ENCODE measurements at places on chromosomes 1 and 21.

- peak; percentile 79 for DNase-seq
These were observed 592 bp downstream of the ZNF692 start for GRCh38 chr1:248858096-248858890.

- DNase-seq: no peak
These were observed 18.0 kb upstream of the ETV3L start for GRCh38 chr1:157117527-157118057.

DNA sequence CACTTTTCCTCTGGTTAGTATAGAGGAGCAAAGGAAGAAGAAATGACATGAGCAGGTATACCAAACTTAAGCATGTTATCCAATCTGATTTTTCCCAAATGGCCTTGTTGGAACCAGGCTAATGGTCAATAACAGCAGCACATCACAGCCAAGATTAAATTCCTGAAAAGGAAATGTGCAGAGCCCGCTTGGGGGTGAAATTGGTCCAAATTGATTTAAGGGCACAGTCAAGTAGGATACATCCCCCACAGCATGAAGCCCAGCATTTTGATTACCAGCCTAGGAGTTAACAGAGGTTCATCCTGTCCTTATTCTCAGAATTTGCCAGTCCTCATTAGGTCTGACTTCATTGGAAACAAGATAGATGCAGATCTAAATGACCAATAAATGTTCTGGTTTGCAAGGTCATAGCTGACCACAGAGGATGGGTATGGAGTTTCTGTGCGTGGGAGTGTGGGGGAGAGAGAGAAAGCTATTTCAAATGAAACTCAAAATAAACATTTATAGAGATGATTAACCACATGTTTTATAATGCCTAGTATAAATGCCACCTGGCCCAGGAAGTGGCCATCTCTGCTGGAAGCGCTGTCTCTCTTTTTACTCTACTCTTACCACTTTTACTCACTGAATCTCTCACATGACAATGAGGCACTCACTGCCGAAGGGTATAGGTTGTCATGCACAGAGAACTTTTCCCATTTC is 38.7 kb downstream of the RGS5 start:
- DNase-seq: peak; percentile 89

- DNase-seq: peak; percentile 98
These were observed 30.9 kb upstream of the UBE2U start for GRCh38 chr1:64172458-64172983.

GRCh38 chr1:48109390-48110013 is 112.3 kb upstream of the TRABD2B start:
- DNase-seq: peak; percentile 55

DNA sequence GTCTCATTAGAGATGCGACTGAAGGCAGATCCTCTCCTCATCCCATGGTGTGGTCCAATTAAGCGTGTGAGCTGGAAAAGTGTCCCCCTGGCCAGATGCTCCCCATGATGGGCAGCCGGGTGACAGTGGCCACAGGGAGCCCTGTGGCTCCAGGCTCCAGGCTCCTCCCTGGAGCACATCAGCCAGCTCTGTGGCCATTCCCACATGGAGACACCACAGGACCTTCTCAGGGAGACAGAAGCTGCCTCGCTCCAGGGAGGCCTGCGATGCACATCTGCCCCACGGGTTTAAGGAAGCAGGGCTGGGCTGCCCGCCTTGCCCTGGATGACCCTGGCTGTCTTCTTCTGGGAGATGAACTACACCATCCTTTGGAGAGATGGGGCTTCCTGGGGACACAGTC is 99.9 kb upstream of the TLR5 start:
- DNase-seq: no peak

DNA sequence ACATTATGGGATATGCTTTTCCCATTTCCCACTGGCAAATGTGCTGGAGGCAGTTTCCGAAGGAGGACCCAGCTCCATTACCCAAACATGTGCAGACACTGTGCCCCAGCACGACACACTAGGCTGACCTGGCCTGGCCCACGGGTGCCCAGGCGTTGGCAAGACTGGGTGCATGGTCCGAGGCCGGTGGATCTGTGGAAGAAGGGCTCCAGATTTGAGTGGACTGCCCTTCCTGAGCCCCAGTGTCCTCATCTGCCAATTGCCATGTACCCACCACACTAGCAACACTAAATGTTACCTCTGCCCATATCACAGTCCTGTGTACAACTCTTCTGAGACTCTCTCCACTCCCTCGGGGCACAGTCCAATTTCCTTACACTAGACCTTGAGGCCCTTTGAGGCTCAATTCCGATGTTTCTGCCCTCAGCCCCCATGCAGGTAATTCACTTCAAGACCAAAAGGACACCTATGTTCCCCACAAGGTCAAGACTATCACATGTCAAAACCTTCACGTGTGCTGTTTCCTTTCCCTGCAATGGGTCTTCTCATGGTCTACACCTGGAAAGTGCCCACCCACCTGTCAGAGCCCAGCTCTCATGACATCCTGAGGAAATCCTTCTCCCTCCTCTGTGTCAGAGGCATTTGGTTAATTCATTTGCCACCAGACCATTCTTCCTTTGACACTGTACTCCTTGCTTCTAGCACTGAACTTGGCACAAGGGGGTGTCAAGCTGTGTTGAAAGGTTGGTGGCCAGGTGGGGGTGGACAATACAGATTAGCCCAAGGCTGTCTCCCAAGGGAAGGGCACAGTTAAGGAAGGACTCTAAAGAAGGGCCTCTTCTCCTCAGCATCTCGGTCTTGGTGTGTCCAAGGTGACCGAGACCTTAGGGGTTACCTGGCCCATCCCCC is 124.9 kb downstream of the DMRTB1 start:
- no peak for DNase-seq

DNA sequence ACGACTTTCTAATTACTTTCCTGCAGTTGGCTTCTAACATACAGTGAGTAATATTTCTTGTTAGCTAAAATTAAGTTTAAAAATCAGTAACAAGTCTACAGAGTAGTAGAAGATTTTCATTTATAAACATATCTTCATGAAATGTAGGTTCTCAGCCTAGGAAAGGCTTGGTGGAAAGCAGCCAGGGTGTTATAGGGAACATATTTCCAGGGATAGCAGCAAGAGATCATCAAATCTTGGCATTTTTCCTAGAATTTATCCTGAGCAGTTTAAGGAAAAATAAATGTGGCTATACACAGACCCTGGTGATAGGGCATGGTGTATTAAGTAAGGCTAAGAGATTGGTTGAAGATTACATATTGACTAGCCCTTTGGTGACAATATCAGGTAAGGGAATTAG is 203.5 kb upstream of the NEGR1 start:
- DNase-seq: no peak

DNA sequence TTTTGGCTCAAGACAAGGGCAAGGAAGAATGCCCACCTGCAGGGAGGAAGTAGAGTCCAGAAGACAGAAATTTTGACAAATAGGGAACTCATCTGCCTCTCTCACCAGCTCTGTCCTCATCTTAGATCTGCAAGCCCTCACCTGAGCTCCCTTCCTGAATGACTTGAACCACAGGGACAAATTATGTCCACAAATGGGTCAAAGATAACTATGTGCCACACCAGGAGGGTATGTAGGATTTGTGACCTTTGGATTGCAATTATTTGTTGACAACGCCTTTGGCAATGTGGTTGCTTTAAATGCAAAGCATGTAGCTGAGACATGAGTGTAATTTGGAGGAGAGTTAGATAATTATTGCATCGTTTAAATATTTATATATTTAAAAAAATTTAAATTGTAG is 79.5 kb downstream of the GRIK1 start:
- peak; percentile 45 for DNase-seq

DNA sequence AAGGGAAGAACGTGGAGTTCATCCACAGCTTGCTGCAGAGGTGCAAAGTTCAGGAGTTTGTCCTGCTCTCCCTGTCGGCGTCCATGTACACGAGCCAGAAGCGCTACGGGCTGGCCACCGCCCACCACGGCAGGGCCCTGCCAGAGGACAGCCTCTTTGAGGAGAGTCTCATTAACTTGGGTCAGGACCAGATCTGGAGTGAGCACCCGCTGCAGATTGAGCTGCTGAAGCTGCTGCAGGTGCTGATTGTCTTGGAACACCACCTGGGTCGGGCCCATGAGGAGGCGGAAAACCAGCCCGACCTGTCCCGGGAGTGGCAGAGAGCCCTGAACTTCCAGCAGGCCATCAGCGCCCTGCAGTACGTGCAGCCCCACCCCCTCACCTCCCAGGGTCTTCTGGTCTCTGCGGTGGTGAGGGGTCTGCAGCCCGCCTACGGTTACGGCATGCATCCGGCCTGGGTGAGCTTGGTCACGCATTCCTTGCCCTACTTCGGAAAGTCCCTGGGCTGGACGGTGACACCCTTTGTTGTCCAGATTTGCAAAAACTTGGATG is 73.8 kb upstream of the MORC3 start:
- no peak for DNase-seq

GRCh38 chr1:182563095-182563494 is 26.0 kb downstream of the RNASEL start:
- DNase-seq: no peak

GRCh38 chr1:27891196-27891889 is 19.0 kb downstream of the THEMIS2 start:
- no peak for DNase-seq

GRCh38 chr1:170296642-170297041 is 150.9 kb downstream of the NTMT2 start:
- DNase-seq: no peak

- DNase-seq: peak; percentile 44
These were observed 616 bp downstream of the TAF12 start for GRCh38 chr1:28642056-28642846.

DNA sequence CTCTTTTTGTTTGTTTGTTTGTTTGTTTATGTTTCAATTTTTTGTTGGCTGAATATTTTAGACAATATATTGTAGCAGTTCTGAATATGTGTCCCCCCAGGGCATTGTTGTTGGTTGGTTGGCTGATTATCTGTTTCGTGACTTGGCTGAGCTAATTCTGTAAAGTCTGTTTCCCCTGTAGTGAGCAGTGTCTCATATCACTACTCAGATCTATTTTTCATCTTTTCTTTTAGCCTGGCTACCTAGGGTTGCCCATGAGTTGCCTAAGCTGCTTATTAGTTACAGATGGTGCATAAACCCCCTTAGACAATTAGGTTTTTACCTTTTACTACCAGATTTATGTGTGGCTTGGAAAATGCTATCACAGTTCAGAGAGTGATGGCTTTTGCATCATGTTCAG is 32.3 kb downstream of the CFAP57 start:
- DNase-seq: no peak

GRCh38 chr1:21755067-21755466 is 27.9 kb downstream of the USP48 start:
- DNase-seq: no peak
